ENCODE measurements at places on chromosomes 16 and 17.

- peaks cover 11% of the 10 kb centered on the region for H3K4me1 ChIP-seq
- no peaks in the 10 kb centered on the region for H3K27me3 ChIP-seq
- no peaks in the 10 kb centered on the region for H3K36me3 ChIP-seq
- no peak within 1 kb of the TSS for H3K27ac ChIP-seq
- peak within 1 kb of the TSS; percentile 40 for H3K4me3 ChIP-seq
Measured at GRCh38 chr16:75495076-75495674, at the start of gene CHST6. Gene CHST6 (minus strand): TSS chr16:75495441. CDS start chr16:75479828, 15,613 bp downstream.

GRCh38 chr16:81505011-81505661 lies 60.5 kb downstream of the CMIP start:
- H3K27ac ChIP-seq: peak overlapping the region; percentile 88
- peaks cover 61% of the 10 kb centered on the region for H3K4me1 ChIP-seq
- no peaks in the 10 kb centered on the region for H3K36me3 ChIP-seq
- peak; percentile 60 for DNase-seq
- no peak overlapping the region for H3K4me3 ChIP-seq

GRCh38 chr17:20084621-20085282 lies 75.6 kb downstream of the SPECC1 start:
- H3K36me3 ChIP-seq: no peaks in the 10 kb centered on the region
- no peak overlapping the region for H3K27ac ChIP-seq
- no peak for DNase-seq
- H3K4me1 ChIP-seq: no peaks in the 10 kb centered on the region

DNA sequence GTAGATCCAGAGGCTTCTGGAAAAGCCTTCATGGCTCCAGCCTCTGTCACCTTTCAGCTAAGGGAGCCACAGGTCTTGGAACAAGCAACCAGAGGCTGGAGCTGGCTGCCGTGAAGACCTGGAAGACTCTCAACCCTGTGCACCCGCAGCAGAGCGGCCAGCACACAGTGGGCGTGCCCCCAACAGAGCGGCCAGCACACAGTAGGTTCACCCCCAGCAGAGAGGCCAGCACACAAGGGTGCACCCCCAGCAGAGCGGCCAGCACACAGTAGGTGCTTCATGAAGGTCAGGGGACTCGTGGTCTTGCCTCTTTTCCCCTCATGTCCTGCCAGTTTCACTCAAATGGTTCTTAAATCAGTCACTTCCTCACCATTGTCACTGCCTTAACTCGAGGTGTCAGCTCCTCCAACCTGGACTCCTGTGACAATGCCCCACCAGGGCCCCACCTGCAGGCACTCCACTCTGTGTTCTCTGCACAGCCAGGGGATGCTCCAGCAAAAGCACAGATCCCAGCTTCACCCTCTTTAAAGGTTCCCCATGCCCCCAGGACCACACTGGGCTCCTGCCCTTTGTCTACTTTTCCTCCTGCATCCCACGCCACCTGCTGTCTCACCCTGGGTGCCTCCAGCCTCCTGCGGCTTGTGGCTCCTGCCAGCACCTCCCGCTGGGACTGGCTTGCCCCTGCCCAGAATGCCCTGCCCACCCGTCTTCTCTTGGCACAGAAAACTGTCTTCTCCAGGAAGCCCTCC lies 42.4 kb upstream of the DOC2B start:
- H3K27ac ChIP-seq: no peak overlapping the region
- H3K4me1 ChIP-seq: no peaks in the 10 kb centered on the region
- H3K4me3 ChIP-seq: no peak overlapping the region
- DNase-seq: no peak
- H3K27me3 ChIP-seq: no peaks in the 10 kb centered on the region

- no peaks in the 10 kb centered on the region for H3K36me3 ChIP-seq
- no peaks in the 10 kb centered on the region for H3K4me1 ChIP-seq
- no peak within 1 kb of the TSS for H3K27ac ChIP-seq
- peaks cover 7% of the 10 kb centered on the region for H3K27me3 ChIP-seq
- no peak within 1 kb of the TSS for H3K4me3 ChIP-seq
Measured at GRCh38 chr17:66834919-66835454, at the start of gene CACNG5. Gene CACNG5 (plus strand): TSS chr17:66835117. CDS start chr17:66877333, 42,216 bp downstream.

- peak; percentile 28 for DNase-seq
- no peaks in the 10 kb centered on the region for H3K36me3 ChIP-seq
- no peak overlapping the region for H3K4me3 ChIP-seq
- no peak overlapping the region for H3K27ac ChIP-seq
- H3K4me1 ChIP-seq: peaks cover 12% of the 10 kb centered on the region
Measured at GRCh38 chr16:31253642-31254045, 6.1 kb upstream of the ITGAM start.

- H3K4me3 ChIP-seq: no peak overlapping the region
- no peaks in the 10 kb centered on the region for H3K36me3 ChIP-seq
- H3K27ac ChIP-seq: no peak overlapping the region
- no peak for DNase-seq
Measured at GRCh38 chr17:3993493-3994220, 29.4 kb upstream of the ATP2A3 start.

- peaks cover 17% of the 10 kb centered on the region for H3K4me1 ChIP-seq
- no peak overlapping the region for H3K27ac ChIP-seq
- H3K27me3 ChIP-seq: no peaks in the 10 kb centered on the region
- no peak overlapping the region for H3K4me3 ChIP-seq
- DNase-seq: no peak
Measured at GRCh38 chr17:28864991-28865849, 10.4 kb downstream of the ERAL1 start.

DNA sequence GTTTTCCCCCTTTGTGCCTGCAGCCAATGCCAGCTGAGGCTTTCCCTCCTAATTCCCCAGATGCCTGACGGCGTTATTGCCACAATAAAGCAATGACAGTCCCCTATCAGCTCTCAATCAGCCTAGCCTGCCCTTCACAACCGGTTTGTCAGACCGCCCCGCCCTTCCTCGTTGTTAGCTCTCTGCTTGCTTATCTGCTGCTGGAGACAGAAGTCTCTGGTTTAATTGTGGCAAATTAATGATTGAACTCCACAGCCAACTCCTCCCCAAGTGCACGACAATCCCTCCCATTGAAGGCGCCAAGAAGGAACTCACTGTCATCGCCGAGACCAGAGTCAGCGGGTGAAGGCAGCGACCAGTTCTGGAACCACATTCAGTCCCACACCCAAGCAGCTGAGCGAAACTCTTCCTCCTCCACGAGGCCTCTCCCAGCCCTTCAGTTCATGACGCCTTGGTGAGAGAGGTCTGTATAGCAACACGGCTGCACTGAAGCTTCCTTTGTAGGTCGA lies 474.4 kb downstream of the SLC39A11 start:
- peaks cover 5% of the 10 kb centered on the region for H3K27me3 ChIP-seq
- H3K36me3 ChIP-seq: no peaks in the 10 kb centered on the region
- no peaks in the 10 kb centered on the region for H3K4me1 ChIP-seq
- DNase-seq: no peak

DNA sequence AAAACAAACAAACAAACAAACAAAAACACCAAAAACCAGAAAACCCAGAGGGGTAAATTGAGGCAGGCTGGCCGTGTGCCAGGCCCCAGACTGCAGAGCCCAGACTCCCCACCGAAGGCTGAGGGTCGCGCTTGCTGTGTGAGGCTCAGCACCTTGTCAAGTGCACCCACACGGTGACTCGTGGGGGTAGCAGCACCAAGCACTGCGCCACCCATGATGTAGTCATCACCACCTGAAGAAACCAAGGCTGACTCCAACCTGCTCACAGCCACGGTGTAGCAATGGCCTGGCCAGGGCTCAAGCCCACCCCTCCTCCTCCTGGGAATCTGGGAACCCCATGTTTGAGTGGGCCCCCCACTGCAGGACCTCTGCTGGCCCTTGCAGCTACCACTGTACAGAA lies 11.9 kb downstream of the MCRIP1 start:
- H3K27ac ChIP-seq: no peak overlapping the region
- H3K36me3 ChIP-seq: no peaks in the 10 kb centered on the region
- no peak overlapping the region for H3K4me3 ChIP-seq

DNA sequence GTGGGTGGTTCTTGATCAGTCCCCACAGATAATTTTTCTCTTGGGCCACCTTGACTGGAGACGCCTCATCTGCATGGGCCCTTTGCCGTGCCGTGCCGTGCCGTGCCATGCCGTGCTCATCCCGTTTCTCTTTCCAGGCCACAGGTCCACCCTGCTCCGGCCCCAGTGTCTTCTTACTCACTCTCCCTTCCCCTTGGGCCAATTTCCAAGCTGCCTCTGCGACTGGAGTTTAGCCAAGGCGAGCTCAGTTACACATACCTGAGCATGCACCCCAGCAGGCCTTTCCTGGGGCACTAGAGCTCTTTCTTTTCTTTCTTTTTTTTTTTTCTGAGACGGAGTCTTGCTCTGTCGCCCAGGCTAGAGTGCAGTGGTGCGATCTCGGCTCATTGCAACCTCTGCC lies 40.5 kb upstream of the MGAT5B start:
- no peaks in the 10 kb centered on the region for H3K4me1 ChIP-seq
- no peak overlapping the region for H3K4me3 ChIP-seq
- H3K36me3 ChIP-seq: no peaks in the 10 kb centered on the region
- DNase-seq: no peak
- no peaks in the 10 kb centered on the region for H3K27me3 ChIP-seq

- H3K4me3 ChIP-seq: no peak overlapping the region
- no peaks in the 10 kb centered on the region for H3K4me1 ChIP-seq
- H3K36me3 ChIP-seq: peaks cover 6% of the 10 kb centered on the region
- no peaks in the 10 kb centered on the region for H3K27me3 ChIP-seq
- no peak for DNase-seq
Measured at GRCh38 chr17:5536866-5537650, 47.3 kb downstream of the NLRP1 start.

- no peaks in the 10 kb centered on the region for H3K36me3 ChIP-seq
- no peaks in the 10 kb centered on the region for H3K4me1 ChIP-seq
- H3K4me3 ChIP-seq: no peak overlapping the region
- no peak for DNase-seq
Measured at GRCh38 chr17:82938486-82938872, 98.7 kb upstream of the ZNF750 start.

GRCh38 chr16:3171181-3171854 lies 16.7 kb upstream of the OR1F1 start:
- H3K4me3 ChIP-seq: no peak overlapping the region
- H3K4me1 ChIP-seq: peaks cover 40% of the 10 kb centered on the region
- H3K27me3 ChIP-seq: peaks cover 76% of the 10 kb centered on the region
- DNase-seq: peak; percentile 65
- H3K36me3 ChIP-seq: no peaks in the 10 kb centered on the region

- H3K4me3 ChIP-seq: no peak overlapping the region
Measured at GRCh38 chr17:83200231-83200699, 120.9 kb downstream of the METRNL start.

GRCh38 chr17:68035131-68035522 lies 408 bp upstream of the KPNA2 start:
- no peak for DNase-seq
- H3K36me3 ChIP-seq: no peaks in the 10 kb centered on the region
- no peak overlapping the region for H3K27ac ChIP-seq
- peak overlapping the region; percentile 0 for H3K4me3 ChIP-seq
- H3K4me1 ChIP-seq: peaks cover 9% of the 10 kb centered on the region

- H3K4me3 ChIP-seq: no peak overlapping the region
- no peaks in the 10 kb centered on the region for H3K36me3 ChIP-seq
- H3K27ac ChIP-seq: no peak overlapping the region
- peaks cover 7% of the 10 kb centered on the region for H3K4me1 ChIP-seq
Measured at GRCh38 chr16:19084139-19084538, 16.7 kb downstream of the COQ7 start.

- H3K27ac ChIP-seq: no peak overlapping the region
- no peaks in the 10 kb centered on the region for H3K4me1 ChIP-seq
- H3K36me3 ChIP-seq: no peaks in the 10 kb centered on the region
- DNase-seq: no peak
Measured at GRCh38 chr16:59114790-59115189, 380.7 kb upstream of the GOT2 start.

GRCh38 chr16:27179500-27180072 lies 23.7 kb upstream of the KDM8 start:
- no peak overlapping the region for H3K27ac ChIP-seq
- no peak overlapping the region for H3K4me3 ChIP-seq
- no peaks in the 10 kb centered on the region for H3K36me3 ChIP-seq
- peak; percentile 87 for DNase-seq
- no peaks in the 10 kb centered on the region for H3K27me3 ChIP-seq

DNA sequence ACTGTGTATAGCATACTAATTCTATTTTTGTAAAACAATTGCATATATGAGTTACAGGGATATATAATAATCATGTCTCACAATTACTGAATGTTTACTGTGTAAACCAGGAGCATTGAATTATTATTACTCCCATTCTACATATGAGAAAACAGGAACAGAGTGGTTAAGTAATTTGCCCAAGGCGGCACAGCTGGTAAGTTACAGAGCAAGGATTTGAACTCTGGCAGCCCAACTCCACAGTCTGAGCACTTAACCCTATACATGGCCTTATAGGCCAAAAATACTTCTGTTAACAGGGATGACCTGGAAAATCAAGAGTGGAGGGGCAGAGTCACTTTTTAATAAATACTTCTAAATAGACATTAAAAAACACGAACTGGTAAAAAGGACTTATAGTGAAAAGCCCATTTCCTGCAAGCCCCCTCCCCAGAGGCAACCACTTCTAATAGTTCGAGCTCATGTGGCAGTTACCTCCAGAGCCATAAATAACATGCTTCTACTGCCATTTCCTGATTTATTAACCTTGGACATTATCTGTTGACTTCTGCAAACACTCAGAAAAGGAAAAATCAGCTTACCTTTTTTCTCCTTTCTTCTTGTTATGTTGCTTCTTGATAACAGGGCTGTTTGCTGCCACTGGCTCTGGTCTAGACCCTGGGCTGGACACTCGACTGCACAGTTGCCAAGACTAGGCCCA lies 22.1 kb upstream of the ADGRG1 start:
- no peak overlapping the region for H3K27ac ChIP-seq
- H3K4me1 ChIP-seq: peaks cover 26% of the 10 kb centered on the region
- DNase-seq: no peak
- H3K4me3 ChIP-seq: no peak overlapping the region

GRCh38 chr17:17416007-17416399 lies 60.8 kb upstream of the MED9 start:
- H3K36me3 ChIP-seq: no peaks in the 10 kb centered on the region
- H3K27ac ChIP-seq: no peak overlapping the region
- DNase-seq: peak; percentile 47
- no peaks in the 10 kb centered on the region for H3K4me1 ChIP-seq
- no peak overlapping the region for H3K4me3 ChIP-seq

DNA sequence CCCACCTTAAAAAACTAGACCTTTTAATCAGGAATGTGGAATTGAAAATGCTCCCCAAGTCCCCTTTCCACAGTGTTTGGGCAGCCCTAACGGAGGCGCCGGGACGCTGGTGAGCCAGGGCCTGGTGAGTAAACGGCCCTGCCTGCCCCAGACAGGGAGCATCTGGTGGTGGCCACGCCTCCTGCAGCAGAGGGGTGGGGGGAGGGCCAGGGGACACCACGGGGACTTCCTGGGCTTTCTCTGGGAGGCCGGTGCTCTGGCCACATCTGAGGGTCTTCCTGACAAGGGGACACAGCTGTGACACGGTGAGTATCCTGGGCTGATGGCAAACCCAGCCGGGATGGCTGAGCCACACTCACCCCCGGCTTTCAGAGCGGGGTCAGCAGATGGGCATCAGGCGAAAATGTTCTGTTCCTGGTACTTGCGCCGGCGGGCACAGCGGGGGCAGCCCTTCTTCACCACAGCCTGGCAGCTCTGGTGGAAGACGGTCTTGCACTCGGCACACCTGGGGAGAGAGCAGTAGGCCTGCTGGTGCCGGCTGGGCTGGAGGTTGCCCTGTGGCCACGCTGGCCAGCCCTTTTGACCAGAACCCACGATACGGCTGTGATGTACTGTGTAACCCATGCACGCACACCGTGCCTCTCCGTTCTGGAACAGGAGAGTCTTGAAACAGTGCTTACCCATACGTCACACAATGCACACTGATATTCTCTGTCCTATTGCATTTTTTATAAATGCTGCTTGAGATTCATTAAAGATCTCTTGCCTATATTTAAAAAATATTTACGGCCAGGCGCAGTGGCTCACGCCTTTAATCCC lies 5.0 kb upstream of the ARHGAP27 start:
- peaks cover 2% of the 10 kb centered on the region for H3K36me3 ChIP-seq
- peaks cover 8% of the 10 kb centered on the region for H3K4me1 ChIP-seq
- no peak overlapping the region for H3K4me3 ChIP-seq
- no peak for DNase-seq
- no peak overlapping the region for H3K27ac ChIP-seq

Measured in B cell (primary cell).